Mesendoderm (in vitro differentiated cells): ENCODE measurements at places on chromosomes 5 and 9.

DNA sequence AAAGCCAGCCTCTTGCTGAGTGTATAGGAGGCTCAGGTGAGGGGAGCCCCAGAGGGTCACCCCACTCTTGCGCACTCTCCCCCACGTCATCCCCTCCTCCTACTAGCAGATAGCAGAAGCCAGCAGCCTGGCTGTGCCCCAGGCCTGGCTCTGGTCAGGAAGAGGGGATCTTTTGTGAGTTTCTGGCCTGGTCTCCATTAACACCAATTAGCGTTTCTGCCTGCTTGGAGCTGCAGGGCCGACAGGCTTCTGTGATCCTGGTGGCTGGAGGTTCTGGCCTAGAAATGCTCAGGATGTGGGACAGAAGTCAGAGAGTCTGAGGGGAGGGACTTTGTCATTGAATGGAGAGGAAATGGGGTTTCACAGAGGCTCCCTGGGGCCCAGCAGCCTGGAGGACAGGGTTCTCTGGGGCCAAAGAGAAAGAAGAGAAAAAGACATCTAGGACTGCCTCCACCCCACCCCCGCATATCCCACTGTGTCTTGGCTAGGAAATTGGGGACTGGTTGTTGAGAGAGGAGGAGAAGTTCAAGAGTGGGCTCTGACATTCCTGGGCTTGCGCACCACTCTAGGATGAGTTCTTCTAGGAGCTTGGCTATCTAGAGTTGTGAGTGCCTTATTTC is 47.5 kb upstream of the ARAP3 start:
- DNase-seq, result peak; percentile 73

DNA sequence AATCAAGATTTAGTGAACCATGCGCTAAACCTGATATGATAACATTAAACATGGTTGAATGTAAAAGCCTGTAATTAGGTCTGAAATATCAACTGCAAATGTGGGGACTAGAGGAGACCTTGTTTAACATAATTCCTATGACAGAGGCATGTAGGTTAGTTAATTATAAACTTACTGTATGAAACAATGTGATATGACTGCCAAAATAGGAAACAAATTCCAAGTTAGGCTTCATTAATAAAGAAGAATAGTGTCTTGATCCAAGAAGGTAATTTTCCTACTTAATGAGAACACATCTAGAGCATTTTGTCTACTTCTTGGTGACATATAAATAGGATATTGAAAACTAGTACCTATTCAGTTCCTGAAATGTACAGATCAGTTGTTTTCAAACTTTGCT is 136.2 kb upstream of the TARS1 start:
- DNase-seq, result no peak

GRCh38 chr9:36207546-36208012 is 16.9 kb downstream of the CLTA start:
- DNase-seq, result peak; percentile 21

- no peak for DNase-seq
These were observed 136.4 kb upstream of the TAS2R1 start for GRCh38 chr5:9766581-9766980.

- peak; percentile 59 for DNase-seq
These were observed 194.7 kb upstream of the FREM1 start for GRCh38 chr9:15104826-15105420.

- peak; percentile 37 for DNase-seq
These were observed 576.3 kb downstream of the PDE4D start for GRCh38 chr5:59317023-59317773.

- DNase-seq, result peak; percentile 92
These were observed 146.1 kb downstream of the CAAP1 start for GRCh38 chr9:26746357-26747072.

DNA sequence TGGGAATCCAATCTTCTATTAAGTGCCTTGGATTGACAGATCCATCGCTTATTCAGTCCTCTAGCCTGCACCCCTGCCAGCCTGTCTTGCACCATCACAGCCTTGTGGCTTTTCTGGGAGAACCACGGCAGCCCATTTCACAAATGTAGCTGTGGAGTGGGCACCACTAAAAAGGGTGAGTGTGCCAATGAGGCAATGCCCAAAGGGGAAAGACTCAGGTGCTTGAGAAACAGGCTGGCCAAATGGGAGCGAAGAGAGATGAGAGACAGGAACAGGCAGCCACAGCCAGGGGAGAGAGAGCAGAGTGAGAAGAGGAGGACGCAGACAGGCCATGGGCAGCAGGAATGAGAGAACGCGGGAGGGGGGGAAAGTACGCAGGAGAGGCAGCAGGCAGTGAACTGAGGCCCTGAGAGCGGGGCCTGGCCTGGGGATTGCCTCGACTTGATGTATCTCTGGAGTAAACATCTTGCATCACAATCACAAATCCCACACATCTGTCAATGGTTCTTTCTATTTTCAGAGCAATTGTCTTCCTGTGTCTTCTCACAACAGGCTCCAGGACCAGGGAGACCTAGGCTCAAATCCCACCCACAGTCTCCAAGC is 173.1 kb downstream of the SYK start:
- no peak for DNase-seq

GRCh38 chr9:69097064-69097463 is 61.5 kb downstream of the FXN start:
- DNase-seq, result no peak

- peak; percentile 57 for DNase-seq
These were observed 48.8 kb downstream of the FANCC start for GRCh38 chr9:95268681-95269080.

DNA sequence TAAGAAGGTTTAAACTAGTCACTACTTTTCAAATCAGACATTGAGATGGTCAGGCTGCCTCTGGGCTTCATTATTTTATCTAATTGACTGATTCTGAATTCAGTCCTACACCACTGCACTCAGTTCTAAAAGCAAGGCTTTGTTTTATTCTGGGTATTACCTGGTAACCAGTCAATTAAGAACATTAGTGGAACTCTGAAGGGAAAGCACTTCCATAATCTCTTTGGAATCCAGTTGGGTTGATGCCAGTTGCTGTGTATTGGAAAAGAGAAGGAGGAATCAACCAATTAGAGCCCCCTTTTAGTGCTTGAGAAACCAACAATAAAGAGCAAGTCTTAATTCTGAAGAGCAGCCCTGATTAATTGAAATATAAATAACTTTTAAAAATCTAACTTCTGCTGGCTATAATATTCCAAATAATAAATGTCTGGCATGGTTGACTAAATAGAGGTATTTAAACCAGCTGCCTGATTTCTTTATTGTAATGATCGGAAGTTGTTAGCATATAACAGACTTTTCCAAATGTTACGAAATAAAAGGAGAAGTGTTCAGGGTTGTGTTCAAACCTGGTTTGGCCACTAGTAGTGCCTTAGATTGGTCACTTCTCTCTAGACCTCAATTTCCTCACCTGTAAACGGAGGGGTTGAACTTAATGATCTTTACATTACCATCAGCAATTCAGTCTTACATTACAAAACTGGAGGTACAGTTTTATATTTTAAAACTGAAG is 32.0 kb downstream of the CPEB4 start:
- no peak for DNase-seq

GRCh38 chr5:34039398-34040157 is 3.4 kb downstream of the C1QTNF3 start:
- no peak for DNase-seq

DNA sequence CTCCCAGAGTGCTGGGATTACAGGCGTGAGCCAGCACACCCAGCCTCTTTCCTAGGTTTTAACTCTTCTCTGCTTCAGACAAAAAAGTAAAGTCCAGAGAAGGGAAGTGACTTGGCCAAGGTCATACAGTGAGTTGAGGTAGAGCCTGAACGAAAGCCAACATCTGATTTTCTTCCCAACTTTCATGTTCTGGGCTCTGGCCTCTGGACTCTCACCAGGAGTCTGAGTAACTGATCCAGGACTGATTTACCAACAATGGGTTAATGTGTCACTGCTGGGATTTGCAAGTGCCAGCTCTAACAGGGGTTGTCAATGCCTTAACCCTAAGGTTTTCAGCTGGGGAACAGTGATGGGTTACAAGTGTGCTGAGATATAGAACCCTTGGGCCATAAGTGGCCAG is 32.2 kb upstream of the LARP1 start:
- no peak for DNase-seq

DNA sequence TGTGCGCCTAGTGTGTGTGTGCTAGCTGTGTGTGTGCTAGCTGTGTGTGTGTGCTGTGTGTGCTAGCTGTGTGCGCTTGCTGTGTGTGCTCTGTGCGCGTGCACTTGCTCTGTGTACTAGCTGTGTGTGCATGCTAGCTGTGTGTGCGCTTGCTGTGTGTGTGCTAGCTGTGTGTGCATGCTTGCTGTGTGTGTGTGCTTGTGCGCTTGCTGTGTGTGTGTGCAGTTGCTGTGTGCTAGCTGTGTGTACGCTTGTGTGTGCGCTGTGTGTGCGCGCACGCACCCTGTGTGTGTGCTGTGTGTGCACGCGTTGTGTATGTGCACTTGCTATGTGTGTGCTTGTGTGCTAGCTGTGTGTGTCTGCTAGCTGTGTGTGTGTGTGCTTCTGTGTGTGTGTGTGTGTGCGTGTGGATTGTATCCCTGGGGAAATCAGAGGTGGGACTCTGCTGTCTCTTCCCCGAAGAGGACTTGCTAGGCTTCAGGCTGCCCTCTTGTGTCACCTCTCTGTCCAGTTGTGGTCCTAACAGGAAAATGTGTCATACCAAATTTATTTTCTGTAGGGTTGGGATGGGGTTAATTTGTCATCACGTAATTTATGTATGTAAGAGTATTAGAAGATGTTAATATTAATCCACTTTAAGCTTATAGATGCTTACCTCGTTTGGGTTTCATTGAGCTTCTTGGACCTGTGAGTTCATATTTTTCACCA is 38.9 kb downstream of the TPPP start:
- no peak for DNase-seq

DNA sequence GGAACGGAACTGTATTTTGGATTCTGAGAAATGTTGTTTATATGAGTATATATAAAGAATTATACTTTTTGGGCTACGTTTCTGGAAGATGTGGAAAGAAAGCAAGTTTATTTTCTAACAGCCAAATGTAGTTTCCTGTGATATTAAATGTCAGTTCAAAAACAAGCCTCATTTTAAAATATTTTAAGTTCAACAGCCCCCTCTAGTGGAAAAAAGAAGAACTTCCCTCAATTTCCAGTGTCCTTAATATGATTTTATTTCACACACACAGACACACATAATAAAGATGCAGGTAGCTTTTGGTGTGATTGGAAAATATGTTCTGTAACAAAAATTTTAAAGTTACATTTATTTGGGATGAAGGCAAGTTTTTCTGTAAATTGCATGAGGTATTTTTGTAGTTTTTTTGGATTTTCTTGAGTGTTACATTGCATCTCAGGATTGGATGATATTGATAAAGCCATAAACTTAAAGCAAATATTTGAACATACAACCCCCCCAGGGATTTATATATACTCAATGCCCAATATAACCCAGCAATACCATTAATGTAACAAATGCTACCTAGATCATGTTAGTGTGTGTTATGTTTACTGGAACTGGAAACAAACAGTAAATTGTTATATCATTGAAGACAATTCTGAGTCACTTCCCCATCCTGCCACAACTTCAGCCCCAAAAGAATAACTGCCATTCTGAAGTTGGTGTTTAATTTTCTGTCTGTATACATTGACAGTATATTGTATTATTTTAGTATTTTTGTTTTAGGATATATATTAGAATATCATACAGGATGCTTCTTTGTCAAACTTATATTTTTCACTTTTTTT is 54.0 kb downstream of the CCDC171 start:
- DNase-seq, result peak; percentile 38

GRCh38 chr9:93826905-93827544 is 128.1 kb downstream of the BARX1 start:
- DNase-seq, result no peak

GRCh38 chr5:161544350-161544765 is 2.2 kb downstream of the GABRB2 start:
- peak; percentile 83 for DNase-seq

DNA sequence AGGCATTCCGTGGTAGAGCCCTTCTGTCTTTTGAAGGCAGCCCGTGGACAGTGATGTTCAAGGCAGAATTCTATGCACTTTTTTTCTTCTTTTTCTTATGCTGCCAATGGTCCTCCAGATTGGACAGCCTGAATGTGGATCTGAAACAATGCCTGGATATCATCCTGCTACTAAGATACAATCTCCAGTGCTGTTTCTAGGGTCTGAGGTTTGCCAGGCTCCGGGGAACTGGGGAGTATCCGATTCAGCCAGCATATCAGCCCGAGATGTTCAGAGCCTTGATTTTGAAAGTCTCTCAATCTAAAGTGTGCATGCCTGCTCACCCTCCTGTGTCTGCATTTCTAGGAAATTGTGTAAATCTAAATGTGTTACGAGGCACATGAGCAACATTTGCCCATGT is 103.8 kb upstream of the WWC1 start:
- DNase-seq, result no peak

DNA sequence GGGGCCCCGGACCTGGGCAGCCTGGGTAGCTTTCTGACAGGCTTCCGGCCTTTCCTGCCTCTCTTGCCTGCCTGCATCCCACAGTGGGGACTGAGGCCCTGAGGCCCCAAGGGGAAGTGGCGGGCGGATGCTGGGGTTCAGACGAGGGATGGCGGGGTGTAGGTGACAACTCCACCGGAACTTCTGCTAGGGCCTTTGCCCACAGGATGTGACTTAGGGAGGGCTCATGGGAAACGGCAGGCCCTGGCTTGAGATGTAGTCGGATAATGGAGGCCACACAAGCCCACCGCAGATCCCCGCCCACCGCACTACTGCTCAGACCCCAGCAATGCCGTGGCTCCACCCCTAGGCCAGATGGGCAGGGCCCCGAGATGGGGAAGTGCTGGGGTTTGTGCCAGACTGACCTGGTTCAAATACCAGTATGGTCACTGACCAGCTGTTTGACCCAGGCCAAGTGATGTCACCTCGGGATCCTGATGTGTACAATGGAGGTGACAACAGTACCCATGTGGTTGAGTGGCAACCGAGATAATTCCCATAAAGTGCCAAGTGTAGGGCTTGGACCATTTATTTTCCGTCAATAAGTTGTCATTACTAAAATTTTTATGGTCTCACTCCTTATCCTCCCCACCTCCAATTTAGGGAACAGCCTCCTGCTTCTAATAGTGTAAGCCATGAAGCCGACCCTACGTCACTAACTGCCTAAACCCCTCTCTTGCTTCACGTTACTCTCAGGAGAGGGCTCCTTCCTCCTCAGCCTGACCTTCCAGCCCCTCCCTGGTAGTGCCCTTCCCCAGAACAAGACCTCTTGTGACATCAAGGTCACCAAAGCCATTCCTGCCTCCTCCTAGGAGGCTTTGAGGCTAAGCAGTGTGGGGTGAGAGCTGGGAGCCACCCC is 2.5 kb upstream of the CDK9 start:
- no peak for DNase-seq

DNA sequence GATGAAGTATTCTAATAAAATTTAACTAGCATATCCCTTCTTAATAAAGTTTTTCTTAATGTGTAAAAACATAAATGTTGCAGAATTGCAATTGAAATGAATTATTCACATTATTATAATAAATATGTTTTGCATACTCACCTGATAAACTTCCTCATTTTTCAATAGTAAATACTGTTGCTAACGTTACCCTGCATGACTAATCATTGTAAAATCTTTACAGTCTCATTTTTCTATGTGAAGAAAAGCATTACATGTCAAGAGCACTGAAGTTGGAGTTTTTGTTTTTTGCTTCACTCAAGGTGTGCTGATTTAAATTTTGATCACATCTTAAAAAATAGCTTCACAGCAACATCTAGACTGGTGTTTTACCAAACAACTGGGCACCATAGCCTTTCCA is 157.2 kb upstream of the CDH18 start:
- DNase-seq, result no peak

GRCh38 chr9:15246708-15247107 is 60.3 kb downstream of the TTC39B start:
- DNase-seq, result no peak
